Hypothalamus (tissue), 51 donors: ENCODE measurements at places on chromosomes 5 and 9.

- no peak for DNase-seq
These were observed 263.9 kb downstream of the FSTL4 start for GRCh38 chr5:133348406-133348805.

DNA sequence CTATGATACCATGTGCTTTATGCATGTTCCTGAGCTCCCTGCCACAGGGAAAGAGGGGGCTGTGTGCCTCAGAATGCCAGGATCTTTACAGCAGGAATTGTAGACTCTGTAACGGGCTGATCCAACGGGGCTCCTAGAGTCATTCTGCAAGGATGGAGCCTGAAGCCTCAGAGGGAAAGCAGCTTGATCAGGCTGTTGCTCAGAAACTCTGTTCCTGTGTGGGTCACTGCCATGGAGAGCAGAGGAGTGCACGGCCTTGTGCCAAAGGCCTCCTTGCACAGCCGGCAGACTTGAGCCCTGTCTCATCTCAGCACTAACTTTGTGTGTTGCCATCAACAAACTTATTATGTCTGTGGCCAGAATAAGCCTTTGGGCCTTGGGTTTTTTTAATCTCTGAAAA lies 51.8 kb downstream of the AMBP start:
- DNase-seq = no peak

- no peak for DNase-seq
These were observed 8.5 kb downstream of the POLR3G start for GRCh38 chr5:90483206-90483605.

DNA sequence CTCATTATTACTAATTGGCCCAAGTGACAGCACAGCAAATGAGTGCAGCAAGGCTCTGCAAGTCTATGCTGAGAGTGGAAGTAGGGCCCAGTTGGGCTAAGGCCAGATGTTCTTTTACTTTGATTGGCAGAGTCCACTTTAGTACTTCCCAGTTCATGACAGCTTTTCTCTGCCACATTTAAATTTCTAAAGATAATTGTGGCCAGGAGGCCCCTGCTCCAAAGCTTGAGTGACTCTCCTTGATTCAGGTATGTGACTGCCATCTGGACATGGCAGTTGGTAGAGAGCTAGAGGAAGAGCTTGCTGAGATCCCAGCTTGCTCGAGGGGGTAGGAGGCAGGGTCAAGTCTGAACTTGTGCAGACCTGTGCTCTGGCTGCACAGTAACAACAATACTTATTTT lies 154.1 kb downstream of the CARTPT start:
- DNase-seq = no peak

- DNase-seq = no peak
These were observed 354.5 kb downstream of the SPOCK1 start for GRCh38 chr5:137144656-137145055.
